Stimulated activated CD4-positive, alpha-beta T cell treated with anti-CD3 and anti-CD28 coated beads, TNF-alpha, amount 100 ng/mL, for 1 hour (primary cell): ENCODE measurements at places on chromosomes 5 and 9.

DNA sequence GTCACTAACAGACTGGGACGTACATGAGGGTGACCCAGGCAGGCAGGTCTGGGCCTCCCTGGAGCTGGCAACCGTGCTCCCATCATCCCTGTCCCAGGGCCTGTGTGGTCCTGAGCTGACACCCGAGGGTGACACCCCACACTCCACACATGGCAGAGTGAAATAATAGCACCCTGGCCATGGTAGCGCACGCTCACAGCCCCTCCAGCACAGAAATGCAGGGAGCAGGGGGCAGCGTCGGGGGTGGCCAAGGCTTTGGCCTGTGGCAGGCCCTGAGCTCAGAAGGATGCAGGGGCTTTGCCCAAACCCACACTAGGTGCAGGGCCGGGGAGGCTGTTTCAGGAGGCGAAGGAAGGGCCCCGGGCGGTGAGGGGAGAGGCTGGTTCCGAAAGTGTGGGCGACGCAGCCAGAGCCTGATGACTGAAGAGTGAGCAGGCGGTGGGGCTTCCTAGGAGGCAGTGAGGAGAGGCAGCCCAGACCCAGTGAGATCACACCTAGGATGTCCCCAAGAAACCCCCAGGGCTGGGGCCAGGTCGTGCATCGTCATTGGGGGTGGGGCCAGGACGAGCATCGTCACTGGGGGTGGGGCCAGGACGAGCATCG lies 12.9 kb downstream of the OR2V2 start:
- peak; percentile 36 for DNase-seq

DNA sequence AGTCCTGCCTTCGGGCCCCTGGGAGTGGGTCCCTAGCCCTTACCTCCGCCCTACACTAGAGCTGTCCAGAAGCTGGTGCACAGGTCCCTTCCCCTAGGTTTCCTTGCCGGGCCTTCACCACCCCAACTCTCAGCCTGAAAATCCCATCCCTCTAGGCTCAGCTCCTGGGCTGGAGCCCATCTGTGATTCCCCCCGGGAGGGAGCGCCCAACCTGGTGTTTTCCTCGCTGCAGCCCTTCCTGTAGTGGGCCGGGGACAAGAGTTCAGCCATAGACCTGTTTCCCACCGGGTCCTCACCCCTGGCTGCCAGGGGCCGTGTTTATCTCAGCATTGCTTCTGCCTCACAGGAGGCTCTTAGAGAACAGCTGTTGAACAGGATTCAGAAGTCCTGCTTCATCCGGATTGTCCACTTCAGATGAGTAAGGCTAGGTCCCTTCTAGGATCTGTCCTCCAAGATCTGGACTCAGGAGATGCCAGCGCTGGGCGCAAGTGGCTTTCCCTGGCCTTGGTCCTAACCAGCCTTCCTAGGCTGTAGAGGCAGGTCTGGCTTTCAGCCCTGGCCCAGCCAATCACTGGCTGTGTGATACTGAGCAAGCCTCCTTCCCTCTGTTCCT lies 965 bp downstream of the GLIPR2 start:
- no peak for DNase-seq

- no peak for DNase-seq
These were observed 4.5 kb downstream of the TENT4A start for GRCh38 chr5:6717687-6718086.

DNA sequence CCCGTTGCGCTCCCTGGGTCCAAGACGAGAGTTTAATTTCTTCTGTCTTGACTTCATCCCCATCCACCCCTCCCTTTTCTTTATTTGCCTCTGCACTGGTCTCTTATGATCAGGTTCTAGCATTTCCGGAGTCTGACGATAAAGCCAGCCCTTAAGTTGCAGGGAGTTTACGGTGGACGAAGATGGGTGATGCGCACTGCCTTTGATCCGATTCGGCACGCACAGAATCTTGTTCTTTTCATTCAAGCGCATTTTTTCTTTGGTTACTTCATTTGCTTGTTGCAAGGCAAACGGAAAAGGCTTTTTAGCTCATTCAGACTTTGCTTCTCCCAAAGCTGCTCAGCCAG lies 488 bp upstream of the MCTP1 start:
- no peak for DNase-seq

DNA sequence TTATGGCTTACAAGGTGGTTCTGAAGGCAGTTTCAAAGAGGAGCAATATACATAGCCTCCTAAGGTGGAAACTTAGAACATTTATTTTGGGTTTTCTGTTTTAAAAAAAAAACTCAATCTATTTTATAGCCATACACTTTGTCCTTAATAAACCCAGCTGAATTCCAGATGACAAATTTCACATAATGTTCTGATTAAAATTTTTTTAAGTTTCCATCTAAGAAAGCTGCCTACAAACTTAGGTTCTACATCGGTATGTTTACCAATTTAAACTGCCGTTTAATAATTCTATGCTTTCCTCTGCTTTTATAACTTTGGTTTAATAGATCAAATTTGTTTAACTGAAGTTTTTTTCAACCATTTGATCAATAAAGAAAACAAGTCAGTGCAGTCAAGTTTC lies 12.5 kb downstream of the NR3C1 start:
- no peak for DNase-seq

DNA sequence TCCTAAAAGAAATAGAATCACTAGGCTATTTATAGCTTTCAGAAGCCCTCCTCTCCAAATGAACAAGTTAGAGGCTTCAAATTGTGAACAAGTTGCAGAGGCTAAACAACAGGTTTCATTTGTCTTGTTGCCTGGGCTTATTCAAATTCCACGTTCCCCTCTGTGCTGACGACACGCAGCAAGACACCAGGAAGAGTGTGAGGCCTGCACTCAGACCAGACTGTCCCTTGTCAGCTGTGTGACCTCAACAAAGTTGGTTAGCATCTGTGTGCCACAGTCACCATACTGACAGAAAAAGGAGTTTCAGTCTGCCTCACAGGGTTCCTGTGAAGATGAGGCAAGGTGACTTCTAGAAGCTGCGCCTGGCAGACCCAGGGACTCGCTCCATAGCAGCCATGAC lies 22.1 kb upstream of the GABBR2 start:
- no peak for DNase-seq

DNA sequence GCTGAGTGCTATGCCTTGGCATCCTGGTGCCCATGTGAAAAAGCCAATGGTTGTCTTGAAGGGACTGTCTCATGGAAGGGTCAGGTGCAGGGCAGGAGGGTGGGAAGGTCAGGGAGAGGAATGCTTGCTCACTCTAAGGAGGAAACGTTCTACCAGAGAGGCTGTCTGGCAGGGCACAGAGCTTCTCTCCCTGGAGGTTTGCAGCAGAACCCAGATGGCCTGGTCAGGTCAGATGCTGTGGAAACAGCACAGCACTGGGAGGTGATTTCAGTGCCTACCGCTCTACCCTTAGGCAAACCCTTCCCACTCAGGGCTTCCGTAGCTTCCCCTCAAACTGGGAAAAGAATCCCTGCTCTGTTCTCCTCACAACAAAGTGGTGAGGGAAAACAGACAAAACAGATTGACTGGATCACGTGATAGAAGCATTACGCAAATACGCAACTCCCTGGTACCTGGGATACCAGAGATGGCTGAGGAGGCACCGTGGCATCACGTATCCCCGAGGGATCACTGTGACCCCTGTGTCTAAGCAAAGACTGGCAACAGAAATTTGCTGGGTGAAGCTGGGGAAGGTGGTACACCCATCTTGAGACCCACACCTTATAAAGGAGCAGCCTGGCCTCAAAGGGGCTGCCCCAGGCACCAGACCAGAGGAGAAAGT lies 3.9 kb upstream of the MGAT1 start:
- no peak for DNase-seq
